ENCODE measurements at places on chromosomes 3 and 15. TPM values are rescaled to one million over a fixed set of nuclear protein-coding genes. Genes with fewer than 3 reads are reported as not detected.

The SRGAP3 gene
- 1.4 TPM for total RNA-seq

The CACNA1D gene
- not detected for total RNA-seq

The EBLN2 gene
- total RNA-seq, result 9.8 TPM

The ZNF717 gene
- 12.2 TPM for total RNA-seq

The SERINC4 gene
- total RNA-seq, result 0.30 TPM

The HIGD2B gene
- total RNA-seq, result 0.64 TPM

Data from naive thymus-derived CD4-positive, alpha-beta T cell (primary cell).